ENCODE measurements at places on chromosomes 4 and X.
A peak's percentile ranks its signal among the peaks of the same experiment; 100 is the strongest.

DNA sequence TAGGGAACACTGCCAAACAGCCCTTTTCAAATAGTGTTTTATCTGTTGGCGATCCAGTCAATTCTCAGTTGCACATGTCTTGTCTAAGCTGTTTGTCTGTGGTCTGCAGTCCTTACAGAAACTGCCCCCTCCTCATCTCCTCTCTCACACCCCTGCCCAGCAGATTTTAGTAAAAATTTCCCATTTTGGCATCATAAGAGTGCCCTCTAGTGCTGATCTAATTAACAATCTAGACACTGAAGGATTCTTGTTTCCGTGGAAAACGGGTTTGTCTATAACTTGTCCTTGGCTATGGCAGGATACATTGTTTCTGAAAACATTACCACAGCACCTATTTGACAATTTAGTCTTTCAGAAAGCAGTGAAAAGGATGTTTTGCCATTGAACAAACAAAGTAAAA is 227.2 kb upstream of the MBNL3 start:
- DNase-seq = no peak

DNA sequence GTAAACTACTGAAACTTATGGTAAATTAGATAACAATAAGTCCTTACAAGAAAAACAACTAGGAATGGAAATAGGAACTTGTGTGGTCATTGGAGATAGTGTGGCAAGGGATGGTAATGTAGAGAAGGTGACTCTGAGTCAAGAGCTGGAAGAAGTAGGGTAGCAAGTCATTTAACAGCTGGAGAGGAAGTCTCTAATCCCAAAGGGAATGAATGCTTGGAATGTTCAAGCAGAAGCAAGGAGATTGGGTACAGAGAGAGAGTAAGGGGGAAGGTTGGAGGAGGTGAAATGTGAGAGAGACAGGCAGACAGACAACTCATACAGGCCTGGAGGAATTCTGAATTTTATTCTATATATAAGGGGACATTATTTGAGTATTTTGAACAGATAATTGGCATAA is 260.6 kb upstream of the MAD2L1 start:
- DNase-seq = no peak

DNA sequence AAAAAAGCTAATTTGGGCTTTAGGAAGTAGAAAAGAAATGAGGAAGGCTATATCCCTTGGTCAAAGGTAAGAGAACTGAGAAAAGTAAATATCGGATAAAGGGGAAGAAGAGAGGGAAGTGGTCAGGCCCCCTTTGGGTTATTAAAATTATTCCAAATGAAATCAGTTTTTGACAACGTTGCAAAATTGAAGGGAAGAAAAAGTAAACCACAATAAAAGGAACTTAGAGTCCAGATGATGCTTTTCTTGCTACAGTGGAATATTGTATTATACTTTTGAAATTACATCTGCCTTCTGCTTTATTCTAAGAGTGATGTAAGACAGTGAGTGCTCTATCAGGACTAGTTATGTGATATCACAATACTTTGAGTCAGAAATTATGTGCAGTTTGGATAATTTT is 59.4 kb upstream of the RBPJ start:
- DNase-seq = no peak

GRCh38 chr4:18529482-18529881 is 507.9 kb upstream of the LCORL start:
- no peak for DNase-seq

DNA sequence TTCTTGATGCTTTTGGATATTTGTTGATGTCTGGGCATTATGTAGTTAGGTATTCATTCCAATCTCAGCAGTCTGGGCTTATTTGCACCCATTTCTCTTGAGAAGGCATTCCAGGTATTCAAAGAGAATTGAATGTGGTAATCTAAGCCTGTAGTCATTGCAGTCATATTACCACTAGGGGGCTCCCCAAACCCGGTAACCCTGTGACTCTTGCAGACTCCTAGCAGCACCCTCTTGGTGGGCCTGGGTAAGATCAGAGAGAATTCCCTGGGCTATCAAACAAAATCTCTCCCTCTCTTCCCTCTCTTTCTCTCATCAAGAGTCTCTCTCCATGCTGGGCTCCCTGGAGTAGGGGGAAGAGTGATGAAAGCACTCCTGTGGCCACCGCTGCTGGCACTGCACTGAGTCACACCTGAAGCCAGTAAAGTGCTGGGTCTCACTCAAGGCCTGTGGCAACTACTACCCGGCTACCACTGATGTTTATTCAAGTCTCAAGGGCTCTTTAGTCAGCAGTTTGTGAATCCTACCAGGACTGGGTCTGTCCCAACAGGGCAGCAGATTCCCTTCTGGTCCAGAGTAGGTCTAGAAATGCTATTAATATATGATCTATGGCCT is 187.7 kb upstream of the NUDT10 start:
- DNase-seq = peak; percentile 1

- no peak for DNase-seq
These were observed 37.8 kb downstream of the CYTL1 start for GRCh38 chr4:4981427-4981826.

- DNase-seq = no peak
These were observed 120.5 kb upstream of the EGFL6 start for GRCh38 chrX:13448941-13449340.

- no peak for DNase-seq
These were observed 55.5 kb downstream of the BMPR1B start for GRCh38 chr4:94813221-94813620.

GRCh38 chrX:86148594-86148993 is 343 bp downstream of the DACH2 start:
- no peak for DNase-seq

- no peak for DNase-seq
These were observed 185.6 kb downstream of the IQCM start for GRCh38 chr4:149630064-149630463.

DNA sequence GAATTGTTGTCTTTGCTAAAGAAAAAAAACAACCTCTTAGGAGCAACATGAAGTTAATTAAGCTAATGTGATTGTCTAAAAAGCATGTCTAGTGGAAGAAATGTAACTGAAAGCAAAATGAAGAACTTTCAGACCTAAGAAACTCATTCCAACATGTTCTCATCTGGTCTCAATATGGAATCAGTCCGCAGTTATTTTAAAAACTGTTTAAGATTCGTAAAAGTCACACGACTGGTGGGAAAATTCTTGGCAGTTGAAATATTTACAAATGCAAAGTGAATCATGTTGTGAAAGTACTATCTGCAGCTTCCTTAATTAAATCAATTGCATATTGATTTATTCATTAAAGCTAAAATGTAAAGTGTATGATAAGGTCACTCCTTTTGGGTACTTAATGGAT is 117.8 kb upstream of the DIAPH2 start:
- DNase-seq = no peak

DNA sequence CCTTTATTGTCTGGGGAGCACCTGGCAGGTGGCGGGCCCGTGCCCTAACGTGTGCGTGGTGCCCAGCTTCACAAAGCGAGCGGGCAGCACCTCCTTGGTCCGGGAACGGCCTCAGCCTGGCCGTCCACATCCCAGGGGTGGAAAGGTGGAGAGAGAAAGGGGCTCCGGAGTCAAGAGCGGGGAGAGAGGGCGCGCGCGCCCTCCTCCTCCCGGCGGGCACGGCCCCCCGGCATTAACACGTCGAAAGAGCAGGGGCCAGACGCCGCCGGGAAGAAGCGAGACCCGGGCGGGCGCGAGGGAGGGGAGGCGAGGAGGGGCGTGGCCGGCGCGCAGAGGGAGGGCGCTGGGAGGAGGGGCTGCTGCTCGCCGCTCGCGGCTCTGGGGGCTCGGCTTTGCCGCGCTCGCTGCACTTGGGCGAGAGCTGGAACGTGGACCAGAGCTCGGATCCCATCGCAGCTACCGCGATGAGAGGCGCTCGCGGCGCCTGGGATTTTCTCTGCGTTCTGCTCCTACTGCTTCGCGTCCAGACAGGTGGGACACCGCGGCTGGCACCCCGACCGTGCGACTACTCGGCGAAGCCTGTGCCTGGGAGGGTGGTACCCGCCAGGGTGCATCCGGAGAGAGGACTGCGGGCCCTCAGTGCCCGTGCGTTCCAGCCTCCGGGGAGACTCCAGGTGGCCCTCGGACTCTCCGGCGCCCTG is at the start of gene KIT:
KIT (plus strand) TSS at position 407 of the 701 bp plus-strand sequence; CDS start at position 465, 58 bp downstream.
- DNase-seq = peak; percentile 2

GRCh38 chrX:41604766-41605543 is 83.8 kb upstream of the GPR34 start:
- no peak for DNase-seq

DNA sequence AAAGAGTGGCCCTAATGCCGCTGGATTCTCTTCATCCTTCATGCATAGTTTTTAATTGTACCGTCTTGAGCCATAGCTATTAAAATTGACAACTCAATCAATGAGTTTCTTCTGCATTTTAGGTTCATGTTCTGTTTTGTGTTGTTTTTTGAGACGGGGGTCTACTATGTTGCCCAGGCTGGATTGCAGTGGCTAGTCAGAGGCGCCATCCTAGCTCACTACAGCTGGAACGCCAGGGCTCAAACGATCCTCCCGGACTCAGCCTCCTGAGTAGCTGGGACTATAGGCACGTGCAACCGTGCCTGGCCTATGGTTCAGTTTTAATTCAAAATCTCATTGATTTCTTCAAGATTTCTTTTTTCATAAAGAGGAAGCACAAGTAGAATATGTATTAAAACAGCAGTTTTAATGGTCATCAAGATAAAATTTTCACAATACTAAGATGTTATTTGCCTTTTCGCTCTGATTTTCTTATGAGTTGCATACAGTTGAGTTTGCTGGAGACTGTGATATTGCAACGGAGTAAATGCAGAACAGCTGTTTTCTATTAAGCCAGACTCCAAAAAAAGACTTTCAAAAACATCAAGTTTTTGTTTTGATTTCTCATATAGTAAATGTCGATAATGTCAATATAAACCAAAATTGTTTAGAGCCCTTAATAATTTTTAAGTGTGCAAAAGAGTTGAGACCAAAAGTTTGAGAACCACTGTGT is 1.1 kb upstream of the STX18 start:
- DNase-seq = no peak

GRCh38 chr4:39609454-39609931 is 29.2 kb downstream of the SMIM14 start:
- no peak for DNase-seq

GRCh38 chr4:53781629-53782457 is 190.6 kb upstream of the LNX1 start:
- DNase-seq = no peak

DNA sequence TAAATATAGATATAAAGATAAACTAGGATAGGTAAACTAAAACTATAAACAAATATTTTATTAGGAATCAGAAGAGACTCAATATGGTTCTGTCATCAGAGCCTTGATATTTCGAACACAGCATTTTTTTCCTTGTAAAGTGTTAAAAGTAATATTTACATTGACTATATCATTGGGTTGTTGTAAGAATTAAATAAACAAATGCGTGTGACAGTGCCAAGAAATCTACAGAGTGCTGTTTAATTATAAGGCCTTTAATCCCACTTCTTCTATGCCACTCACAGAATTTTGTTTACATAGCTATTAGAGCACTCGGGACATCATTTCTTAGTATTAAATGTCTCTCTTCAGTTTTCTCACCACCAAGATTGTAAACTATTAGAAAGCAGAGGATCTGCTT is 807.4 kb downstream of the FSTL5 start:
- no peak for DNase-seq

DNA sequence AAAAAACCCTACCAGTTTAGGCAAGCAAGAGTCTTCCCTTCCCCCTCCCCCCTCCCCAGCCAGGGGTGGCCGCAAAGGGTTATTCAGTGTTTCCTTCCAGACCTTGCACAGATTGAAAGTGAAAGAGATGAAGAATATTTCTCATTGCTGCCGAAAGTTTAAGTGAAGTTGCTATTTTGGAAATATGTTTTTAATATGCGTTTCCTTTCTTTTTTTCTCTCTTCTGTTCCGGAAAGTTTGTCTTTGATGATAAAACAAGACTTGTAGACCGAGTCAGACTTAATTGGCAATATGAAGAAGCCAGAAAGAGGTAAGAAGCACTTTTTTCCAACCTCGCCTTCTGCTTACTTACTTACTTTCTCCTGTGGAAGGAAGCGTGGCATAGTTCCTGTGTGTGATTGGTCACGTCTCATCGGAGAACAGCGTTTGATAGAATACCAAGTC is 58.5 kb upstream of the CLCN4 start:
- peak; percentile 73 for DNase-seq

DNA sequence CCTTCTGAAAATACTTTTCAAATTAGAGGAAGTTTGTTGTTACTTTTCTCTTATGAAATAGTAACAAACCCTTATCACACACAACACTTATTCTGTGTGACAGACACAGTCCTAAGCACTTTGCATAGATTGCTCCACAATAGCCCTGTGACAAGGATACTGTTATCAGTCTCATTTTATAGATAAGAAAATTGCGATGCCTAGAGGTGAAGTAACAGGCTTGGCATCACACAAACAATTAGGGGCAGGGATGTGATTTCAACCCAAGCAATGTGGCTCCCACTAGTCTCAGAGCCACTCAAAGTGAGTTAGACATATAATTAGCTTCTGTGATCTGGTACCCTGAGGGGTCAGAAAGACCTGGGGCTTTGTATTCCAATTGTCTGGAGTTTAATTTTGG is 339.9 kb downstream of the FBXO8 start:
- no peak for DNase-seq

- DNase-seq = no peak
These were observed 35.4 kb upstream of the SPON2 start for GRCh38 chr4:1207603-1208265.

GRCh38 chr4:185122681-185123345 is 20.3 kb upstream of the SLC25A4 start:
- DNase-seq = no peak

DNA sequence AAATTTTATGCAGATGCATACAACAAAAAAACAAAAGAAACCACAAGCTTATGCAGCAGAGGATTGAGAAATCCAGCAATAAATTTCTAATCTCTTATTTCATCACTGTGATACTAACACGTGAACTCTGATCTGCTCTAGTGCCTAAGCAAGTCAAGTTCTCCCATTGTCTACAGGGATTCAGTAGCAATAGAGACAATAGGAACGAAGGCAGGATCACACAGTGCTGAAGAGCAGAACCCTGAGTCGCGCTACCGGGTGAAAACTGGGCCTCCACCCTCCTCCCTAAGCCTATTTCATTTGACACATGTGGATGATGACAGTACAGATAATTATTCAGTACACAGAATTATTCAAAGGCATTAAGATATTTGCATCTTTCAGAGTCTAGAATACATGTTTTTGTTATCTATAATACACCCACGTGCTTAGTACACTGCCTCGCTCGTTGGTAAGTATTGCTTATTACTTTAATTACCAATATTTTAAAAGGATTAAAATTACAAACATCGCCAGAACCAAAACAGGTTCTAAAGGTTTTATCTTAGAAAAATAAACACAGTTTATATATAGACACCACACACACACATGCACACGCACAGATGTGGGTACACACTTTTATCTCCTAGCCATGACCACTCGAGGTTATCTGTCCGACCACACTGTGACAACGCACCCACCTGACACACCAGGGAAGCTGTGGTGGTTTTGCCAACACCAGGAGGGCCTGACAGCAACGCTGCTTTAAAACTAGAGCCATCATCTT is 60.1 kb downstream of the RFC1 start:
- no peak for DNase-seq

Data from CD4-positive, alpha-beta T cell treated with Interleukin-6 at 100 ng/mL for 8 hours (primary cell).